Stimulated activated CD8-positive, alpha-beta memory T cell treated with anti-CD3 and anti-CD28 coated beads, Interleukin-15, amount 100 ng/mL, for 24 hours (primary cell): ENCODE measurements at places on chromosomes 5 and 9.

- DNase-seq, result no peak
These were observed 231.6 kb downstream of the SLF1 start for GRCh38 chr5:94849821-94850736.

GRCh38 chr5:97167435-97167834 lies 15.6 kb downstream of the RIOK2 start:
- no peak for DNase-seq

DNA sequence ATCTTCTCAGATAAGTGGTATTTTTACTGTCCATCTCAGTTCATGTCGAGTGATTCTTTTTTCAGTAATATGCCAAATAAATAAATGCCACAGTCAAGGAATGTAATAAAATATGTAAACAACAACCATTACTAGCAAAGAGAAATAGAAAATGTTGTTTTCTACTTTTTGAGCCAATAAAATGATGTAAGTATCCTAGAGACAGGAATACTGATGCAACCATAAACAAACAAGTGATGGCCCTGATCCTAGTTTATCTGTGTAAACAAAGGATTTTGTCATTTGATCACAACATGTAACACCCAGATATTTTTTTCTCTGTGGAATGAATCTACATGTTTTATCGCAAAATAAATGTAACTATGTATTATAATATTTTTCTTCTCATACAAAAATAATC lies 1852.8 kb downstream of the EFNA5 start:
- DNase-seq, result no peak

DNA sequence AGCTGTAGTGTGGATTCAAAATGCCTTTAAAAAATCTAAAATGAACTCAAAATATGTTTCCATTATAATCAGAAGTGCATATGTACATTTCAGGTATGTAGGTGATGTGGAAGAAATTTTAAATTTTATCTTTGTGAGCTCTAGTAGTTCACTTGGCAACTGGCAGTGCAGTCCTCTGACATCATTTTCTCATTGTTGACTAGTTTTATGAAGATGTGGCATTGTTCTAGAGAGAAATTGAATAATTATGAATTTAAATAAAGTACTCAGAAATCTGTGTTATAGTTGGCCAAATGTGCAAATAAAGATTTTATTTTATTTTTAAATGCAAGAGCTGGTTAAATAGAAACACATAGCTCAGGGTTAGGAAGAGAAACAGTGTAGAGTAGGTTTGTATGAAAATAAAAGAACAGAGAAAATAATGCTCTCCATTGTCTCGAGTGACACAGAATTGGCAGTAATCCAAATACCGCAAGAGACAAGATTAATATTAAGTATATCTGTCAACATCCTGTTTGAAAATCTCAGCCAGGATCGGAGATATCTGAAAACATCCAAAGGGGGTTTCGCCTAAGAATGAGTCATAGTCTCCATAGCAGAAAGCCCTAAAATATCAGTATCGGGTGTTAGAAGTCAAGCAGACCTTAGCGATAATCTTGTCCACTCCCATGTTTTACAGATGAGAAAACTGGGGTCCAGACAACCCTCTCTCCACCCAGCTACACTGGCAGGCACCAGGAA lies 189.4 kb downstream of the CCDC192 start:
- no peak for DNase-seq

DNA sequence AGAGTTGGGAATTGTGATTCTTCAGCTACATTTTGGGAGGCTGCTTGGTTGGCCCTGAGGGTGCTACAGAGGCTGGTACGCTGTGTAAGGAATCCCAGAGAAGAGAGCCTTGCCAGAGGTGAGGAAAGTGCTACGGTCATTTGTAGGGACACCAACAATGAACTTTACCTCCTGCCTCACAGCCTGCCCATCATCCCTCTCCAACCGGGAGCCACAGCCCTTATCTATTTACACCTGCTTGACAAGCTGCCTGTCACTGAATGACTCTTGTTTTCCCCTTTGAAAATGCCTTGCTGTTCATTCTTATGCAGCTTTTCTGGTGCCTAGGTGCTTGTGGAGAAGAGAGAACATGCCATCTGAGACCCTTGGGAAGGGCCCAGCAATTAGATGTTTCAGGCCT lies 110.8 kb downstream of the PCSK1 start:
- no peak for DNase-seq

DNA sequence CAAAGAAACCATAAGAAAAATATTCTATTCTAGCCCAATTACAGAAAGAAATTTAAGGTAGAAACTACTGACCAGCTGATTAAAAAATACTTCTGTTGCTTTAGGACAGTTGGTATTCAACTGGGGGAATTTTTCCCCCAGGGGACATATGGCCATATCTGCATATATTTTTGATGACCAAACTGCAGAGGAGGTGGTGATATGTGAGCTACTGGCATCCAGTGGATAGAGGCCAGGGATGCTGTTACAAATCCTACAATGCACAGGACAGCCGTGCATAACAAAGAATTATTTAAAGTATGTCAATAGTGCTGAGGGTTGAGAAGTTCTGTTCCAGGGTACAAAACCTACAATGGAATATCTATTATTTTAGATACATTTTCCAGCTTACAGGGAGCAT lies 24.0 kb downstream of the ZFR start:
- no peak for DNase-seq
